ENCODE measurements at places on chromosomes 6 and 20. TPM values are rescaled to one million over a fixed set of nuclear protein-coding genes. Genes with fewer than 3 reads are reported as not detected.

The CRISP2 gene
- total RNA-seq: not detected

The SUMO4 gene
- total RNA-seq: 9.5 TPM

DNA sequence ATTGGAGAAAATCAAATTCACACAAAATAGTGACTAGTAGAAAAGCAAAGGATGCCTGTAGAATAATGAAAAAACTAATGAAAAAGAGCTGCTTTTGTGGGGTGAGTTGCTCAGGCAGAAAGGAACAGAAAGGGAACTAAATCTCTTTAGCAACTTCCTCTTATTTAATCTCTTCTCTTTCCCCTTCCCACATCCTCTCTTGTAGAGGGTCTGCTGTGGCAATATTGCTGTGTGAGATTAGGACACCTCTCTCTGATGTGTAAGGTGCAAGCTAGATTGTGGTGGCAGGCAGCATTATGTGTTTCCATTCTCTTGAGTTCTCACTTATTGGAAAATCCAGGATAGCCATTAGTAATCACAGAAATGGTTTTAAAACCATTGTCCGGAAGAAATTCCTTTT, 49.7 kb downstream of the SYNE1 start:
- H3K27me3 ChIP-seq: no peaks in the 10 kb centered on the region
- H3K4me3 ChIP-seq: no peak overlapping the region
- DNase-seq: no peak
- H3K27ac ChIP-seq: no peak overlapping the region

DNA sequence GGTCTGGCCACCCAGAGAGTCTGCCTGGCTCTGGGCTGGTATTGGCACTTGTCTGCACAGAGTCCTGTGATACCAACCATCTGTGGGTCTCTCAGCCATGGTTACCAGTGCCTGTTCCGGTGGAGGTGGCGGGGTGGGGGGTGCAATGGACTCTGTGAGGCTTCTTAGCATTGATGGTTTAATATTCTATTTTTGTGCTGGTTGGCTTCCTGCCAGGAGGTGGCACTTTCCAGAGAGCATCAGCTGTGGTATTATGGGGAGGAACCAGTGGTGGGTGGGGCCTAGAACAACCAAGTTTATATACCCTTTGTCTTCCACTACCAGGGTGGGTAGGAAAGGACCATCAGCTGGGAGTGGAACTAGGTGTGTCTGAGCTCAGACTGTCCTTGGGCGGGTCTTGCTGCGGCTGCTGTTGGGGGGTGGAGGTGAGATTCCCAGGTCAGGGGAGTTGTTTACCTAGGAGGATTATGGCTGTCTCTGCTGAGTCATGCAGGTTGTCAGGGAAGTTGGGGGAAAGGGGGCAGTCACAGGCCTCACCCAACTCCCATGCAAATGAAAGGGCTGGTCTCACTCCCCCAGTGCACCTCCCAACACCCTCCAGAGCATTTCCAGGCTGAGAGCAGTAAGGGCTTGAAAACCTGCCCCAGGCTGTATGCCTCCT, 117.5 kb downstream of the FLRT3 start:
- H3K27ac ChIP-seq: no peak overlapping the region
- no peaks in the 10 kb centered on the region for H3K27me3 ChIP-seq
- H3K36me3 ChIP-seq: no peaks in the 10 kb centered on the region
- no peak overlapping the region for H3K4me3 ChIP-seq

GRCh38 chr20:24805456-24806238, 143.4 kb upstream of the CST7 start:
- H3K27me3 ChIP-seq: peaks cover 2% of the 10 kb centered on the region
- H3K27ac ChIP-seq: no peak overlapping the region
- no peak overlapping the region for H3K4me3 ChIP-seq
- DNase-seq: no peak
- peaks cover 3% of the 10 kb centered on the region for H3K4me1 ChIP-seq

GRCh38 chr6:137020776-137021175, 24.0 kb downstream of the IL20RA start:
- peaks cover 77% of the 10 kb centered on the region for H3K27me3 ChIP-seq
- H3K27ac ChIP-seq: no peak overlapping the region
- no peaks in the 10 kb centered on the region for H3K36me3 ChIP-seq
- no peak overlapping the region for H3K4me3 ChIP-seq
- DNase-seq: no peak
